ENCODE measurements at places on chromosomes 16 and 17.

- DNase-seq: no peak
These were observed 345.8 kb downstream of the SOX9 start for GRCh38 chr17:72466606-72467005.

DNA sequence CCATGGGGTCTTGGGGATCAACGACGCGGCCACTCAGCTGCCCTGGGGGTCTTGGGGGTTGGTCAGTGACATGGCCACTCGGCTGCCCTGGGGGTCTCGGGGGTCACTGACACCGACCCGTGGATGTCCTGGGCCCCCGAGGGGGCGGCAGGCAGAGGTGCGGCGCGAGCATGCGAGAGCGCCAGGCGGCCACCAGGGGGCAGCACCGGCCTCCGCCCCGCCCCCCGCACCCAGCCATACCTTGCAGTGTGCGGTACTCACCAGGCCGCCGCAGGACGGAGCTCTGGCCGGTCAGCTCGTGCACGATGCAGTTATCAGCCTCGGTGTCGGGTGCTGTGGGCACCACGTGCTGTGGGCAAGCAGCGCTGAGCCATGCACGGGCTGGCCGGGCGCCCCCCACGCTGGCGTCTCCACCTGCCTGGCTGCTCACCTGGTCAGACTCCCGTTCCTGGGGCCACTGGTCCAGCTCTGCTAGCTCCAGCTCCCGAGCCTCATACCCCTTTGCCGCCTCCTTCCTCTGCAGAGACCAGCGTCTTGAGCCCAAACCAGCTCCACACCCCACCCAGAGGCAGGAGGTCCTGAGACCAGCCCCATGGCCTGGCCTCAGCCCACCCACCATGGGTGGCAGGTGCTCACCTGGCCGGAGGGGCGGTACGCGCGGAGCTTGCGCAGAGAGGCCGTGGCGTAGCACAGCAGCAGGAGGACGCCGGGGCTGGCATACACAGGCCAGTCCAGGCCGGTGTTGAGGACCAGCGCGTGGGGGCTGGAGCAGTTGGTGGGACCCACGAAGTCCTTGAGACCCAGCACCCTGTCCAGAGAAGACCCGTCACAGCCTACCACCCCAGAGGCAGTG lies 31.2 kb downstream of the CTU2 start:
- DNase-seq: no peak

- no peak for DNase-seq
These were observed 11.4 kb downstream of the SLFN5 start for GRCh38 chr17:35254107-35254773.

DNA sequence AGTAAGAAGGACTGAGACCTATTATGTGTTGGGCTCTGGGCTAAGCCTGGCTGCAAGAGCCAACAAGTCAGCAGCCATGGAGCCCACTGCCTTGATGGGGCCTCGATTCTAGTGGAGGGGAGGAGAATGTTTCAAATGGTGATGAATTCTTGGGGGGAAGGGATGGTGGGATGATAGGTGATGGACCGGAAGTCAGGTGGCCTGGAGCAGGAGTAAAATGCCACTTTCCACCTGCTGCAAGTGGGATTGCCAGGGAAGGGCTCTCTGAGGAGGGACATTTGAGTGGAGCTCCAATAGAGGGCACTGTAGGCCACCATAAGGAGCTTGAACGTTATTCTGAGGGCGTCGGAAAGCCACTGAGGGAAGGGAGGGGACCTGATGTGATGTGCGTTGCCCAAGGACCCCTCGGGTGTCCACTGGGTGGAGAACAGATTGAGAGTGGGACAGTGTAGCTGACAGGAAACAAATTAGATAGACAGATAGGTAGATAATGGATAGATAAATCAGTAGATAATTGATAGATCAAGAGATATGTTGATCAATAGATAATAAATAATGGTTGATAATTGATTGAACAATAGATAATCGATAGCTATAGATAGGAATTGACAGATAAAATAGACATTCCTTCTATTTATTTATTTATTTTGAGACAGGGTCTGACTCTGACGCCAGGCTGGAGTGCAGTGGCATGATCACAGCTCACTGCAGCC lies 18.2 kb upstream of the NXPH3 start:
- DNase-seq: no peak

GRCh38 chr16:57699899-57700298 lies 5.3 kb downstream of the DRC7 start:
- DNase-seq: no peak

Data from cortex of kidney (tissue), 1 donor.